ENCODE measurements at places on chromosomes 1 and 21. TPM values are rescaled to one million over a fixed set of nuclear protein-coding genes. Genes with fewer than 3 reads are reported as not detected.

The ICOSLG gene
- 3.2 TPM for polyA plus RNA-seq

The MACF1 gene
- 337 TPM for polyA plus RNA-seq

The ANXA9 gene
- polyA plus RNA-seq = 8.3 TPM

The DISP3 gene
- 28.5 TPM for polyA plus RNA-seq

The FMOD gene
- polyA plus RNA-seq = 70.1 TPM

The COL6A1 gene
- polyA plus RNA-seq = 275 TPM

The MPZ gene
- polyA plus RNA-seq = 138 TPM
